ENCODE measurements at places on chromosomes 13 and 19.

DNA sequence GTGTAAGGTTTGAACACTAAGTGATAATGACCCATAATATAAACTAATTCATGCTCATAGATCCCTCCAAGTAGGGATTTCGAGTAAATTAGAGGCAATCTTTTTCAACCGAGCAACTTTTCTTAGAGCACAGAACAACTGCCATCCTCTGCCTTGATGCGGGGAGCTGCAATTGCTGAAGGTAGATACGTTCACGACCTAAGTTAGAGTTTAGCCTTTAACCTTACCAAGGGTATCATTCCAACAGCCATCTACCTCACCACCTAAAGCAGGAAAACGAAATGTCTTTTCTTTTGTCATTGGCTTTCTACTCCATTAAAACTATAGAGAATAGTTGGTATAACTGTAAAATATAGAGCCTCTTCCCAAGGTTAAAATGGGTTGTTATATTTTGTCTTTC, 42.2 kb upstream of the NBEA start:
- no peak for DNase-seq

DNA sequence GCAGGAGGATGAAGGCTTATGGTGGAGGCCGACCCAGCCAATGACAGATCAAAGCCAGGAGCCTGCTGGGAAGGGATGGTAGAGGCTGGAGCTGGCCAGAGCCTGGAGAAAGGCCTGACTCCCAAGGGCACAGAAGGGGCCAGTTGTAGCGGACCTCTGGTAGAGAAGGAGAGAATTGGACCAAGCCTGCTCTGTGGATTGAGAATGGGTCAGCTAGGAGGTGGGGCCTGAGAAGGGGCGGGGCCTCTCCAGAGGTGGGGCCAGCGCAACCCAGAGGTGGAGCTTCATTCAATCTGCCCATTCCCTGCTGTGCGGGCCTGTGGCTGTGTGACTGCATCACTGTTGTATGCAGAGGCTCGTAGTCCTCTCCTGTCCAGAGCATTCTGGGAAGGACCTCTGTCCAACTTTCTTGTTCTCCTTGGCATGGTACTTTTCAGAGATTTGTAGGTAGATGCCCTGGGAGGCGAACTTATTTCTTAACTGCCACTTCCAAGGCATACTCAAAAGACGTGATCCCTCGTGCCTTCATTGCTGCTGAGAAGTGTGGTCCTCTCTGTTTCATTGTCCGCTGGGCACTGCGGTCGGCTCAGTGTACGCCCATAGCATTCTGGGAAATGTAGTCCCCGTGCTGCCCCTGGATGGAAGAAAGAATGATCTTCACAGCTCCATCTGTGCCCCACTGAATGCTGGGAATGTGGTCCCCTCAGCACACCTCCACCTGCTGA, 6.7 kb downstream of the GRIN2D start:
- DNase-seq = no peak

GRCh38 chr13:80374901-80375300, 34.0 kb upstream of the SPRY2 start:
- no peak for DNase-seq

- no peak for DNase-seq
Measured at GRCh38 chr19:18000480-18000914, 7.5 kb upstream of the ARRDC2 start.

- DNase-seq = no peak
Measured at GRCh38 chr19:38912600-38913514, 871 bp upstream of the CCER2 start.

DNA sequence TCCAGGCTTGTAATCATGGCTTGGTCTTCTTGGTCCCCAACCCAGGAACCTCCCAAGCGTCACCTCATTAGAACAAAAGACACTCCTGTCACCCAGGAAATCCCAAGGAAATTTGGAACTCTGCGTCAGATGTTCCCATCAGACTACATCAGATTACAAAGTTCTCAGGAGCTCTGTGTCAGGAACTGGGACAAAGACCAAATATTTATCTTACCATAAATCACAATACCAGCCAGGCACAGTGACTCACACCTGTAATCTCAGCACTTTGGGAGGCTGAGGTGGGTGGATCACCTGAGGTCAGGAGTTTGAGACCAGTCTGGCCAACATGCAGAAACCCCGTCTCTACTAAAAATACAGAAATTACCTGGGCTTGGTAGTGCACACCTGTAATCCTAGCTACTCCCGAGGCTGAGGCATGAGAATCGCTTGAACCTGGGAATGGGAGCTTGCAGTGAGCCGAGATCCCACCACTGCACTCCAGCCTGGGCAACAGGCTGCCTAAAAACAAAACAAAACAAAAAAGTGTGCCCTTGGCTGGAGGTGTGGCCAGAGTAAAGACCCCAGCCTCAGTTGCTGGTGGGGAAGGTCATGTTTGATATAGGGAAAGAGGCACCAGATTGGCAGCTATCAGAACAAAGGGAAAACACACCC, 16.7 kb upstream of the CCDC124 start:
- DNase-seq = peak; percentile 44

DNA sequence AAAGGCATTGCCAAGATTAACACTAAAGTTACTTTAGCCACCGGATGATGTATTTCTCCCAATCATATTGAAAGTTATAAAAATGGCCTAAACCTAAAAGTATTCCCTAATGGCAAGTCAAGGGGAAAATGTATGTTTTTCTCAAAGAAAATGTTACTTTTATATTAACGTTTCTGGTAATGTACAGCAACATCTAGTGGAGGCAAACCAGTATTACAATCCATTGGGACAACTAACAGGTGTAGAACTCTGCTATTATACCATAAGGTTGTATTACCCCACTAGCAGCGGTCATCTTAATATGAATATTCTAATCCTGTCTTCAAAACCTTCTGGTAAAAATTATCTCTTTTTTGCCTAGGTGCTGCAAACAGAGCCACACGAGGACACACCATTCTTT, 69.2 kb downstream of the ZNF100 start:
- DNase-seq = no peak

DNA sequence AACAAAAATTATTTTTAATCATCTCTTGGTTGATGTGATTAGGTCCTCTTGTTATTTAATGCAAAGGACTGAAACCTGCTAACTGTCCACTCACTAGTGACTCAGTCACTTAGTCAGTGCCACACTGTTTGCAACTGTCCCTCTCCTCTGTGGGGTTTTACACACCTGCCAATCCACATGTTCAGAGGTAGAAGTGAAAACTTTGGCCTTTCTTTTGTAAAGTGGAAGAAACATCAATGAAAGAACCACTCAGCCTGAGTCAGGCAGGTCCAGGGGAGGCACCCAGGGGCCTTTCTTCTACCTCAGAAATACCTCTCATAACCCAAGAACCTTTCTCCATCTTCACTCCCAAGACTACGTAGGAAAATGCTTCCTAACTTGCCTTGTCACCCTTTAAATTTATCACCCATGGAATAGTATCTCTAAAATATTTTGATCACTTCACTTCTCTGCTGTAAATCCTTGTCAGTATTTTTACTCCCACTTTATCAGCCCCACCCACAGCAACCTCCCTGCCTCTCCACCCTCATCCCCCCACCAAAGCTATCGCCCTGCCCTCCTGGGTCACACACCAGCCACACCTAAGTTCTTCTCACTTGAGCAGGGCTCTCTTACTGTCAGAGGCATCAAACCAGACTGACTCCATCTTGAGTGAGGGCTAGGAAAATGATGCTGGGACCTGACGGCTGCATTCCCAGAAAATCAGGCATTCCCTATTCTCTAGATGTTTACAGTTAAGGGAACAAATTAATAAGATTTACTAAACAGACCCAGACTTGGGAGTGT, 29.6 kb upstream of the EEF1AKMT1 start:
- DNase-seq = no peak

GRCh38 chr19:5927441-5927821, 13.4 kb downstream of the CAPS start:
- no peak for DNase-seq

DNA sequence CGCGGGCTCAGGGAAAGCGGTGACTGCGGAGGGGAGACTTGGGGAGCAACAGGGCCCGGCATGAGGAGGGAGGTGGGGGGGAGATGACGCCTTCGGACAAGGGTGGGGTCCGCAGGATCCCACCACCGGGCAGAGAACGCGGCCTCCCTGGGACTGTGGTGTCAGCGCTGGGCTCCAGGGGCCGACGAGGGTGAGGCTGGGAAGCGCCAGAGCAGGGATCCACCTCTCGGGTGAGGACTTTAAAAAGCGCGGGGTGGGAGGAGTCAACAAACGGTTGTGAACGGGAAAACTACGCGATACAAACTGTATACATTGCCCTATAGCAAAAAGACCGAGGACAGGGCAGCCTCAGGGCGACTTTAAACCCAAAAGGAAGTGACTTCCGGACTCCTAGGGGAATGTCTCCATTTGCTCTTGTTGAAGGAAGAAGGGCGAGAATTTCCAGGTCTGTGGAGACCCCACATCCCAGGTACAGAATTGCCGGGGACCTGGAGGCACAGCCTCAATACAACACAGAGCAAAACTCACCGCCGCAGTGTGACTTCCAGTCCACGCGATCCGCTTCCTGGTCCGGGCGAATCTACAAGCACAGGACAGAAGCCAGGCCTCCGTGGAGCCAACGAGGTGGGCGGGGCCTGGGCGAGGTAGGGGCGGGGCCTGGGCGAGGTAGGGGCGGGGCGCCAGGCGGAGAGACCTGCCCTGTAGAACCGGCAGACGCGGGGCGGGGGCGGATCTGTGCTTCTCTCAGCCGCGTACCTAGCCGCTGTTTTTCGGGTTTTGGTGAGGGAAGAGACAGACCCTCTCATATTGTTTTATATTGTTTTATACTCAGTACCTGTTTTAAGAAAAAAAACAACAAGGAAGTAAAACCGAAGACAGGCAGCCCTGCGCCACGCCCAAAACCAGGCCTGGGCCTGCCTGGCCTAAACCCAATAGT, at the start of gene ZNF888:
TSS of gene ZNF888 (minus strand) at position 588 of the 937 bp plus-strand sequence. CDS start 5,555 bp downstream, outside the sequence.
- no peak for DNase-seq

GRCh38 chr19:15464394-15465385, at the start of gene RASAL3:
Gene RASAL3, minus strand, starts transcription at chr19:15464544. Its CDS starts 186 bp downstream, at chr19:15464358.
- DNase-seq = no peak

DNA sequence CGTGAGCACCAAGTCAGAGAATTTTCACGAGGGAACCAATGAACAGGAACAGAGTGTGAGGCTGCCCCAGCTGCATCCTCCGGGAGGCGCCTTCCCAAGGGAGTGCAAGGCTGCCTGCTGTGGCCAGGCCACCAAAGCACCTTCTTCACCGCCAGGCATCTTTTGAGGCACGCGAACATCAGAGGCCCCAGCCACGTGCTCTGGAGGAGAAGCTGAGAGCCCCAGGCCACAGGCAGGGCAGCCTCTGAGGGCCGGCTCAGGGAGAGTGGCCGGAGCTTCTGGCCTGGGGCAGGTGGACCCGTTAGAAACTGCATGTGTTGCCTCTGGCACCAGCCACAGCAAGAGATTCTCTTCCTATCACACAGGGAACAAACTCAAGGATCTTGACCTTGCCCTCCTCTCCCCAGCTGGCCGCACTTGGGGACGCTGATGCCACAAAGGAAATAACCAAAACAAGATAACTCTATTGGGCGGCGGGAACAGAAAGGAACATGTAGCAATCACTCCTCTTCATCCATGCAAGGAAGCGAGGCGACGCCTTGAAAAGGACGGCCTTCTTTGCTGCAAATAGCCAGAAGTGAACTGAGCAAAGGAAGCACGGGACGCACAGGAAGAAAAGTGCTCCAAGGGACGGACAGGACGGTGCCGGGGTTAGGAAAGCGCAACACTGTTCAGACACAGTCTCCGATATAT, 19.9 kb downstream of the GAS6 start:
- DNase-seq = no peak

DNA sequence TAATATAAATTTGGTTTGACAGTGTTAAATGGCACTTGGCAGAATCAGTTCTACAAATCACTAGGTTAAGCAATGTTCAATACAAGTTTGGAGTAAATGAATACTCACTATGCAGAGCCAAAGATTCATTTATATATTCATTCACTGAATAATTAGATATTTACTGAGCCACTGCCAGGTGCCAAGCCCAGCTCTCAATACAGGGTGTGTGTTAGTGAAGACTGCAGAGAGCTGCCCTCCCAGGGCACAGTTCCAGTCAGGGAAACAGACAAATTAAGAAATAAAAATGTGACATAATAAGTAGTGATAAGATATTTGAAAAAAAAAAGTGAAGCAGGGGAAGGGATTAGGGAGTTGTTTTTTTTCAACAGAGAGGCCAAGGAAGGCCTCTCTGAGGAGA, 411.7 kb downstream of the KCNRG start:
- DNase-seq = no peak

- peak; percentile 49 for DNase-seq
Measured at GRCh38 chr19:10686661-10687517, 14.3 kb upstream of the QTRT1 start.

- DNase-seq = no peak
Measured at GRCh38 chr13:78680115-78680561, 21.2 kb upstream of the OBI1 start.

DNA sequence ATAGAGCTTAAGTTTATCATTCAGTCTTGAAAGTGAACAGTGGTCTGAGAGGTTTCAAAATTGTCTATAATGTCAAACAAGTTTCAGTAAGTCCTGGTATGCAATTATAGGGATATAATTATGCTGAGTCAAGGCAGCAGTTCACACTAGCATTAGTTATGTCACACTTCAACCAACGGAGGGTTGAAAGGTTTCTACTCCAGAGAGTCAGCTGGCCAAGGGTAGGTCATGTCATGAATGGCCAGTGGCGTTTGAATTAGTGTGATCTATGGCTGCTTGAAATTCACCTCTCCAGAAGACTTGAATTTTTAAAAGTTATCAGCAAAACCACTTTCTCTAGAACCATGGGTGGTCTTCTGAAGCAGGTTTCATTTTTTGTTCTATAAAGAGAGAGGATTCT, 108.6 kb downstream of the TNFRSF19 start:
- no peak for DNase-seq

DNA sequence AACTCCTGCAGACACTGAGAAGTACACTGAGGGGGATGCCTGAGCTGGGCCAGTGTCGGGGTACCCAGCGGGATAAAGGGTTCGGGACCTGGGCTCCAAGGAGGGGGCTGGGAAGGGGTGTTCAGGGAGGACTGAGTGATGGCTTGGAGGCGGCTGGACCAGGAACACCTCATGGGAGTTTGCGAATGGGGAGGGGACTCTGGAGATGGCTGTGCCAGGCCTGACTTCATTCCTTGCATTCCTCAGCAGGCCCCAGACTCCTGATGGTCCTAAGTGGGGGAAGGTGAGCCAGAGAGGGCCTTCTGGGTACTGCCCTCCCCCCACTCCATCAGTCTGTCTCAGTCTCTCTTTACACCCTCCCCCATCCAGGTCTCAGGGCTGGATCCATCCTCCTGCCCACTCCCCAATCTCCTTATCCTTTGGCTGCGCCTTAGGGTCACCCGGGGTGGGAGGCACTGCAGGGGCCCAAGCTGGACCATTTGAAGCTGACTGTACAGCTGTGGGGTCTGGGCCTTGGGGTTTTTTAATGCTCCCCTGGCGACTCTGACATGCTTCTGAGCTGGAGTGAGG, 13.8 kb downstream of the PAK4 start:
- DNase-seq = no peak

GRCh38 chr13:31073859-31074718, 87.6 kb downstream of the HSPH1 start:
- no peak for DNase-seq

GRCh38 chr13:36345438-36346221, 564 bp downstream of the SPART start:
- DNase-seq = no peak

- DNase-seq = peak; percentile 52
Measured at GRCh38 chr13:97125810-97126738, 96.1 kb upstream of the MBNL2 start.

Measured in epithelial cell of prostate (primary cell).